NCI-H1417 (cell line): ENCODE measurements at places on chromosomes 5 and 9.

GRCh38 chr5:88858392-88858791, 24.6 kb downstream of the MEF2C start:
- DNase-seq, result no peak

GRCh38 chr9:81874931-81875330, 53.3 kb upstream of the SPATA31D4 start:
- DNase-seq, result no peak

DNA sequence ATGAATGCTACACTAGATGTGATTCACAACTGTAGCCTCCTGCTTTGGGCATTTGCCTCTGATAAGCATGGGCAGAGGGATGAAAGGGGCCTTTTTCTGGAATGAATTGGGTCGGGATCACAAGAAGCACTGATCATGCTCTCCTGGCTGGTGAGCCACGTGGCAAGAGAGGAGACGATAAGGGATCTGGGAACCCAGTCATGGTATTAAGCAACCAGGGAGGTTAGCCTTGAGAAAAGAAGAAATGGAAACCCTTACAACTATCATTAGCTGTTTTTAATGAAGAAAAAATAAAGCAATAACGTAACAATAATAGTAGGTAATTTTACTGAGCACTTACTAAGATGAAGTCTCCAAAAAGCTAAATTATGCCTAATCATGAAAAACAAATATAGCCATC, 50.0 kb upstream of the RAI14 start:
- no peak for DNase-seq

DNA sequence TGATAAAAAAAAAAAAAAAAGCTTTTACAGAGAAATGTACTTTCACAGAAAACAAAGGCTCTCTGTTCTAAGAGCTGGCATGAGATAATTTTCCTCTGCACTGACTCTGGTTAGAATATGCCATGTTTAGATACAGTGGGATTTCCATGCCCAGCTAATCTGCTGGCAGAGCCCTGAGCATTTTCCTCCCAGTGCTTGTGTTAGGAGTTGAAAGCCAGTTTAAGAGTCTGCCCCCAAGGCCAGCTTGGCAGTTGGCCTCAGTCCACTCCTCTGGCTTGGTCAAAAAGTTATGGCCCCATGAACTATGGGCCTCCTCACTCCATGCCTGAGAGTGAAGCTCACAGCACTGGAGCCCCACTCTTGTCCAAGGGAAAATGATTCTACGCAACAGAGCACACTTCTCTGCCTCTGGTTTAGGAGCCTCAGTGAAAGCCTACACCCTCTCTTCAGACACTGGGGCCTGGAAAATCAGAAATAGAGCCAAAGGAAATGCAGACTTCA, 21.9 kb downstream of the MOCS2 start:
- DNase-seq, result no peak

GRCh38 chr9:13282998-13283397, 3.5 kb upstream of the MPDZ start:
- DNase-seq, result no peak
